Thymus (tissue), 14 donors: ENCODE measurements at places on chromosomes 3 and 15. TPM values are rescaled to one million over a fixed set of nuclear protein-coding genes. Genes with fewer than 3 reads are reported as not detected.

TLR9 gene
- 0.66 TPM for total RNA-seq

ACSBG1 gene
- total RNA-seq = 7.9 TPM

UBE2E2 gene
- total RNA-seq = 35.5 TPM

LOXL1 gene
- 6.6 TPM for total RNA-seq

HAUS2 gene
- 24.5 TPM for total RNA-seq

MKRN3 gene
- total RNA-seq = 2.3 TPM

CLDN1 gene
- 9.5 TPM for total RNA-seq

CALML4 gene
- total RNA-seq = 8.8 TPM

CLDN11 gene
- total RNA-seq = 0.47 TPM

TRMT10C gene
- total RNA-seq = 28.9 TPM

TRIM59 gene
- 23.0 TPM for total RNA-seq

GOLGA8J gene
- total RNA-seq = 0.05 TPM

SIN3A gene
- 23.6 TPM for total RNA-seq

GRM2 gene
- total RNA-seq = 0.05 TPM

ANKUB1 gene
- not detected for total RNA-seq

SERINC4 gene
- 0.05 TPM for total RNA-seq

DUOX2 gene
- 0.05 TPM for total RNA-seq

EAF2 gene
- total RNA-seq = 13.6 TPM

CLDN16 gene
- 0.52 TPM for total RNA-seq

CASR gene
- 0.09 TPM for total RNA-seq
